ENCODE measurements at places on chromosomes 13 and 19. TPM values are rescaled to one million over a fixed set of nuclear protein-coding genes. Genes with fewer than 3 reads are reported as not detected.

DNA sequence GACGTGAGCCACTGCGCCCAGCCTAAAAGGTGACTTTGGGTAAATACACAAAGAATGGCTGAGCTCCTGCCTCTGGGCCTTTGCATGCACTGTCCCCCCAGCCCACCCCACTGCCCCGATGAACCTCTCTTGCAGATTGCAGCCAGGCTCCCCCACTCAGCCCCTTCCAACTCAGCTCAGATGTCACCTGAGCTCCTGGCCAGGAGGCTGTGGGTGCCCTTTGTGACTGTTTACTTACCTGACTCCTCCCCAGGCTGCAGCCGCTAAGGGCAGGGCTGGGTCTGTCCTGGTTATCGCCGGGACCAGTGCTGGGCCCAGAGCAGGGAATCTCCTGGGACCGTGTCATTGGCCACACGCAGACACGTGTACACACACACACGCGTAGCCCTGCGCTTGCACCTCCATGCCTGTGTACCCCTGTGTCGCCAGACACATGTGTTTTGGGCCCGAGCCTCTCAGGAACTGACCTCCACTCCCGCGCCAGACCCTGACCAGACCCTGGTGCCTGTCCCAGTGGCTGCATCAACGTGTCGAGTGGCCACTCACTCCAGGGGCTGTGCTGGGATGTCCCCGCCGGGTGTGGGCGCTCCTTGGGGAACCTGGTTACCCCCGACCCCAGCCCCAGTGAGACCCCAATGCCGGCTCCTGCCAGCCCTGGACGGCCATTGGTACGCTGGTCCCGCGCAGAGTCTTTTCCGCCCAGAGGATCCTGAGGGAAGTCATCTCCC is 18.7 kb downstream of the EFNA2 start:
- DNase-seq, result no peak

SMAD9 gene
- total RNA-seq, result 33.3 TPM

DNA sequence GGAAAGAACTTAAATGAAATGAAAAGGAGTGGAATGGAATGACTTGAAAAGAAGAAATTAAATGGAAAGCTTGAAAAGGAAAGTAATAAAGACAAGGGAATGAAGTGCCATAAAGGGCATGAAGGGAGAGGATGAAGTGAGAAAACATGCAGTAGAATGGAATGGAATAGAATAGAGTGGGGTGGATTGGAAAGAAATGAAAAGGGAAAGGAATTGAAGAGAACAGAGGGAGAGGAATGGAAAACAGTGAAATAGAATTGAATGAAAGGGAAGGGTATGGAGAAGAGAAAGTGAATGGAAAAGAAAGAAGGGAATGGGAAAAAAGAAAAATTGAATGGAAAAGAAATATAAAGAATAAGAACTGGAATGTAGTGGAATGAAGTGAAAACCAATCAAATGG is 9.2 kb upstream of the ZNF180 start:
- no peak for DNase-seq

CPT1C gene
- total RNA-seq, result 3.6 TPM

DNA sequence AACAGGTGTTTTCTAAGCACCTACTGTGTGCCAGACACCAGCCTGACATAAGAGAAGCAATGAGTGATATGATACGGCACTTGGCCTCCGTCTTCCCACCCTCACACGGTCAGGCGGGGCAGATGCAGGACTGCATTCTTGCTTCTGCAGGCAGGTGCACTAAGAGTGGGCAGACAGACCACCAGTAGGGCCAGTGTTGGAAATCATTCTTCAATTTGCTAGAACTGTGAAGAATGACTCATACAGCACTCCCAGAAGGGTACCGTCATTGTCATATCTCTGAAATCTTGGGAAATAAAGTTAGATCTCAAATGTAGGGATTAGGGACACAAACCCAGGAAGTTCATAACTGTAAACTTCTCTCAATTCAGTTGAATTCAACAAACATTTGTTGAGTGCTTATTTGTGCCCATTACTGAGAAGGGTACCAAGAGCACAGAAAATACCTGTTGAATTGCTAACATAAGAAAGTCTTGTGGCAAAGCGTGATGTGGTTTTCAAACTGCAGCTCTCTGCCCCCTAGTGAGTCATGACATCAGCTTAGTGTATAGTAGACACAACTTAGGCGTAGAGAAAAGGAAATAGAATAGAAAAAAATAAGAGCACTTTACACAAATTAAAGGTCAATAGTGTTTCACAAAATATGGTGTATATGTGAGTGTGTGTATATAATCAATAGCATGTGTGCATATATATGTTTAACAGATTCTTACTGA is 76.1 kb downstream of the TEX26 start:
- DNase-seq, result no peak

ADAMTS10 gene
- total RNA-seq, result 20.3 TPM

Data from sigmoid colon (tissue), 7 donors.